ENCODE measurements at places on chromosomes 13 and 19.
A peak's percentile ranks its signal among the peaks of the same experiment; 100 is the strongest.

GRCh38 chr19:3987619-3988371 lies 2.5 kb upstream of the EEF2 start:
- peak; percentile 92 for DNase-seq

DNA sequence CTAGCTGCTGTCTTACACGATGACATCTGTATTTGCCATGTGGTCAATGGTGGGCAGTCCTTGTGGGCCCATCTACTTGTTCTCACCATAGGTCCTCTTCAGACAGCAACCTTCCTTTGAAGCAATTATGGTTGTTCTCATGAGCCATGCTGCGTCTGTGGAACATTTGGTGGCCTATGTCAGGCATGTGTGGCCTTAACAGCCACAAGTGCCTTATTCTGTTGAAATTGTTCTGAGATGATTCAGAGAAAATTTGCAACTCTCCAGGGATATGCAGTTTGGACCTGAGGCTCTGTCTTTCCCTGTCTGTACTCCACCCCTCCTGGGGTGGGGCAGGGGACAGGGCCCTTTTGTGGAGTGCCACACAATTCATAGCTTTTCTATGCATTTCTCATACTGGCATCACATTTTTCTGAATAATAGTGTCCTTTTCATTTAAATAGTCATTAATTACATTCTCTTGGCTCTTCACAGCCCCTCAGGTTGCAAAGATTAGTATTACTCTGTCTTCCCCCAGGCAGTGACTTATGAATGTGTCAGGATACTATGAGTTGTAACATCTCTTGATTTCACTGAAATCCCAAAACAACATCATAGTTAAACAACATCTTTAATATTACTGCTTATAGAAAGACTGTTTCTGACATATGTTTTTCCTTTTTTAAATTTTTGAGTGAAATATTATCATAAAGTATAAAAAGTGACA lies 102.1 kb downstream of the ITGBL1 start:
- no peak for DNase-seq

DNA sequence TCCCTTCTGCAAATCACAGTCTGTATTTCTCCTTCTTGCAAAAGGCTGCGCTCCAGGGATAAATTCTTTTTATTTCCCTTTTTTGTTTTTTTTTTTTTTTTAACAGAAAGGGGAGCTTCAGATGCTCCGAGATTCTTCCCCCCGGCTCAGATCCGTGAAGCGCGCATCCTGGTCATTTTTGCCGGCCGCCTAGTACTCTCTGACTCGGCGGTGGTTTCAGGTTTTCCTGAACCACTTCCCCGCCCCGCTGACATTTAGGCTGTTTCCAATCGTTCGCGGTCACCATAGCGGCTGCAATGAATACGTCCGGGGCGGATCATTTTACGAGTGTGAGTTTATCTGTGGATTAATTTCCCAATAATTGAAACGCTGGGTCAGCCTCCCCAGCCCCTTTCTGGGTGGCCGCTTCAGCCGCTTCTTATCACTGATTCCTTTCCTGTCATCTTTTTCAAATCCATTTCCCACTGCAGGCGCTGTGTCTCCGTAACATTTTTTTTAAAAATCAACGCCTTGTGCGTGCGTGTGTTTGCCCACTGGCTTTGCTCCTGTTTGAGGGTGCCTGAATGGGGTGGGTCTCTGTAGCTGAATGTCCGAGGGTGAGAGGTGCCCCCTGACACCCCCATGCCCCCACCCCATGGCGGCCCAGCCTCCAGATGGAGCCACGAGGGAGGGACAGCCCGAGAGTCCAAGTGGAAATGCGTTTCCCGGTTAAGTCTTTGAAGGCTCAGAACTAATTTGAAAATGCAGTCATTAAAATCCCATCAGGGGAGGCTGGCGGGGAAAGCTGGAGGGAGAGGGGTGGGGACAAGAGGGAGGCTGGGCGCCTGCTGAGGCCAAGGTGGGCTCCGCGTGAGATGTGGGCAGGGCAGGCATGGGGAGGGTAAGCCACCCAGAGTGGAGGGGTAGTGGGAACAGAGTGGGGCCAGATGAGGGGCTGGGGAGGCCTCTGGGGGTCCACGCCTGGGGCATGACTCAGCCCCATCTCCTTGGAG lies 10.6 kb downstream of the ONECUT3 start:
- no peak for DNase-seq

DNA sequence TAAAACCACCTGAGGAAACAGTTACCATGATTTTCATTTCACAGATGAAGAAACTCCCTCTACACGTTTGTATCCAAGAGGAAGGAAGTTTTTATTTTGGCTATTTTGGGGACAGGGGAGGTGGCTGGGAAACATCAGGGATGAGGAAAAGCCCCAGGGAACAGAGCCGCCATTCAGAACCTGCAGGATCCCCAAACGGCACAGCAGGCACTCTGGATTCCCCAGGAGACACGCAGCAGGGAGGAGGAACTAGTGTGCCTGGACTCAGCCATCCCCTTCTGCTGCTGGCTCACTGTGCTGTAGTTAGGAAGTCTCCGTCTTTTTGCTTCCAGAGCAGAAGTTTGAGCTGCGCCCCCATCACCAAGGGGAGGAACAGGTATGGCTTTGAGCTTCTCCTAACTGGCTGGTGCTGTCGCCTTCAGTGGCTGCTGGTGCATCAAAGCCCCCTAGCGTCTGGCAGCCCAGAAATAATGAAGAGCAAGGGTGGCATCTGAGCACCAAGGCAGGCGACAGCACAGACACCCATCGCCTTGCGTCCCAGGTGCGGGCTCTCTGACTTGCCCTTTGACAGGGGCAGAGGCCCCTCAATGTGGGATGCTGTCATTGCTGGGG lies 4.2 kb downstream of the NAPA start:
- no peak for DNase-seq

GRCh38 chr19:3554254-3555083 lies 2.9 kb downstream of the MFSD12 start:
- DNase-seq, result peak; percentile 53

DNA sequence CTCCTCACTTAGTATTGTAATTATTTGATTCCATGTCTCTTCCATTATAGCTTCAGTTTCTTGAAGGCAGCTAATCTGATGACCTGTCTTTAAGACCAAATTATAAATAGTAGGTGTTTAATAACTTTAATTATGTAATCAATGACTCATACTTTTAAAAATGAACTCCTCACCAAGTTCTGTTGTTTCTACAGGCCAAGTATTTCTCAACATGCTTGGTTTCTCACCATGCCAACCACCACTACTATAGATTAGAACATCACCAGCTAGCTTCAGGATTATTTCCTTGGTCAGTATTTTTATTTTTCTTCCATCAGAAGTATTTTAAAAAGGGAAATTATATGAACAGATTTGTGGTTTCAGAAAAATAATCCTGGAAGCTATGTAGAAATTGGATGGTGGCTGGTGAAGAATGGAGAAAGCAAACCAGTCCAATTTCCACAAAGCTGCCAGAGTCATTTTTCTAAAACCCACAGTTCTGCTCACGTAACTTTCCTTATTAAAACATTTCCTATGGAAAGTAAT lies 237.7 kb upstream of the DACH1 start:
- DNase-seq, result no peak

DNA sequence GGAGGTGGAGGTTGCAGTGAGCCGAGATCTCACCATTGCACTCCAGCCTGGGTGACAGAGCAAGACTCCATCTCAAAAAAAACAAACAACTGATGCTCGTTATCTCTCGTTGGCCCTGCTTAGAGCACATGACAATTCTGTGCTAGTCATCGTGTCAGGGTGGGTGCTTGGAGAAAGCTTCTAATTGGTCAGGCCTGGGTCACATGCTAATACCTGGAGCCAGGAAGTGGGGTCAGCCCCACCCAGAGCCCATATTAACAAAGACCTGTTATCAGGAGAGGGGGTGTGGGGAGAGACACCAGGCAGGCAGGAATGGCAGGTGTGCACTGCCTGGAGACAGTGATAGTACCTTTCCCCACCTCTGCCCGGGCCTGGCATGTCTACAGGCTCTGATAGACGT lies 84.9 kb downstream of the DPF1 start:
- DNase-seq, result no peak

DNA sequence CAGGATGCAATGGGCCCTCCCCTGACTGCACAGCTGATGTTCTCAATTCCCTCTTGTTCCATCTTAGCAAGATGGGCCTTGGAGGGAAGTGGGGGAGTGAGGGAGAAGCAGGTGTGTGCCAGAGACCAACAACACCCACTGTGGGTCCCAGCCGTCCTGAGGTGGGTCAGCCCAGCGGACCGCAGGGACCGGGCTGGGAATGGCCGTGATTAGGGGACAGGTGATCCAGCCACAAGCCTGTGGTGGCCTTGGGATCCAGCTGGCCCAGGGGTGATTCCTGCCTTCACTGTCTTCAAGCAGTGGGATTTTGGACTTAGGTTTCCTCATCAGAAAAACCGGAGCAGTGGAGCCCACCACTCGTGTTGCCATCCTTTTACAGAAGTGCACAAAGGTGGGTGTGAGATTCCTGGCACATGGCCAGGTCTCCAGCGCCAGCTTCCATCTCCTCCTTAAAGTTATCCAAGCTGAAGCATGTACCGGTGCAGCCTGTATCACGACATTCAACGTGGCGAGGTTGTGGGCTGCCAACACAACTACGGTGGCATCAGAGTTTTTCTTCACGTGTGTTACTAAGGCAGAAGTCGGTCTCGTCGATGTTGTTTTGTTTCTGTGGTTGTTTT lies 9.0 kb upstream of the ATP11A start:
- DNase-seq, result no peak

GRCh38 chr13:112716841-112717520 lies 27.1 kb downstream of the ATP11A start:
- DNase-seq, result no peak

- DNase-seq, result no peak
Observed at GRCh38 chr13:57438072-57438471, 193.5 kb upstream of the PCDH17 start.

GRCh38 chr19:289651-290371 lies 1.4 kb downstream of the PLPP2 start:
- peak; percentile 34 for DNase-seq

GRCh38 chr19:39407410-39407659 lies 688 bp downstream of the ZFP36 start:
- DNase-seq, result no peak

GRCh38 chr13:105773241-105773640 lies 762.2 kb downstream of the EFNB2 start:
- no peak for DNase-seq

- DNase-seq, result no peak
Observed at GRCh38 chr13:33099860-33100259, 83.6 kb downstream of the KL start.

DNA sequence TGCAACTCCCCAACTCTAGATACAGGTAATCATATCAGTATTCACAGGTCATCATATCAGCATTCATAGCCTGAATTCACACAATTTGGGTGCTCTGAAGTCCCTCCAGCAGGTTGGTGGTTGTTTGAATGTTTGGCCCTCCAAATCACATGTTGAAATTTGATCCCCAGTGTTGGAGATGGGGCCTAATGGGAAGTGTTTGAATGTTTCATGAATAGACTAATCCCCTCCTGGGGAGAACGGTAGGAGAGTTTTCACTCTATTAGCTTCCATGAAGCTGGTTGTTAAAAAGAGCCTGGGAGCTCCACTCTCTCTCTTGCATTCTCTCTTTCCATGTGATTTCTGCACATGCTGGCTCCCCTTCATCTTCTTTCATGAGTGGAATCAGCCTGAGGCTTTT lies 288.6 kb upstream of the PCDH9 start:
- no peak for DNase-seq

DNA sequence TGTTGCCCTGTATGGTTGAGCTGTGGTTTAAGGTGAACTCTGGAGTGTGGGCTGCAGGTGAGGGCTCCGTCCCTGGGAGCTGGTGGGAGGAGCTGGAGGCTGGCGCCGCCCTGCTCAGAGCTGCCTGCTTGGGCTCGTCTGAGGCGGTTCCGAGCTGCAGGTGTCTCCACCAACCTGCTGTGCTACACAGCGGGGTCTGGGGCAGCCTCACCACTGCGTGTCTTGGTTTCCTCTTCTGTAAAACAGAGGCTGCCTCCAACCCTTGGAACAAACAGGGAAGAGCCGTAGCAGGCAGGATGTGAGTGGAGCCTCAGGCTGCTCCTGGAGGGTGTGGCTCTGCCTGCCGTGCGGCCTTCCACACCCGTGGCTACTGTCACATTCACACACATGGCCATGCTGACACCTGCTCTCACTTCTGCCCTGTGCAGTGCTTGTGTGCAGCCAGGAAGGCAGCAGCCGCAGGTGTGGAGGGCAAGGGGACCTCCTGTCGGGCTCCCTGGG lies 21.4 kb downstream of the NAXD start:
- no peak for DNase-seq

- DNase-seq, result no peak
Observed at GRCh38 chr19:43489310-43489709, 15.2 kb downstream of the PHLDB3 start.

DNA sequence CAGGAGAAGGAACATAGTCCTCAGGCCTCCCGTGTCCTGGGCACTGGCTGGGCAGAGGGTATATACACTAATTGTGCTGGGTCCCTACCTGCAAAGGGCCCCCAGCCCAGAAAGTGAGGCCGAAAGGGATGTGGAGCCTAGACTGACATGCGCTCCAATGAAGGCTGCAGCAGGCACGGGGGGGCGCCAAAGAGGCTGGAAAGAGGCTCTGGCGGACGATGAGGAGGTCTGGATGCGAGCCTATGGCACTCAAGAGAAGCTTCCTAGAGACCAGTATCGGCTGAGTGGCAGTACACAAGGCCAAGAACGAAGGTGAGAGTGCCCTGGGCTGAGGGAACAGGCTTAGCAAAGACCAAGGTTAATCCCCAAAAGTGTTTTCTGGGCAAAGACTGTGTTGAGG lies 16.6 kb downstream of the VRK3 start:
- no peak for DNase-seq

- no peak for DNase-seq
Observed at GRCh38 chr13:98820744-98821371, 68.4 kb upstream of the SLC15A1 start.

GRCh38 chr19:54252243-54252642 lies 4.8 kb downstream of the LILRB5 start:
- no peak for DNase-seq

DNA sequence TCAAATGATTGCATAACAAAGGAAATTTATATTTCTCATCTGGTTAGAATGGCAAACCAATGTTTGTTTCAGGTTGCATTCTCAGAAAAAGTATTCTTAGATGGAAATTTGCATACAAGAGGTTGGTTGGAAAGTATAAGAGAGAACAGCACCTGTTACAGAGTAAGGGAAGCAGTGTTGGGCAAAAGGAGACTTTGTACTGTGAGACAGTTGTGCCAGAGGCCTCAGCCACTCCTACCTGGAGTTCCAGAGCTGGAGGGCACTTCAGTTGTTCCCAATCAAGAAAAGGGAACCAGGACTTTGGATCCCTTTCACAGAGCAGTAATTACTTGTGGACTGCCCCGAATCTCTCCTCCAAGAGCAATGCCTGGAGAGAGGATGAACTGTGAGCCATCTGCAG lies 81.8 kb downstream of the SPRY2 start:
- DNase-seq, result no peak

DNA sequence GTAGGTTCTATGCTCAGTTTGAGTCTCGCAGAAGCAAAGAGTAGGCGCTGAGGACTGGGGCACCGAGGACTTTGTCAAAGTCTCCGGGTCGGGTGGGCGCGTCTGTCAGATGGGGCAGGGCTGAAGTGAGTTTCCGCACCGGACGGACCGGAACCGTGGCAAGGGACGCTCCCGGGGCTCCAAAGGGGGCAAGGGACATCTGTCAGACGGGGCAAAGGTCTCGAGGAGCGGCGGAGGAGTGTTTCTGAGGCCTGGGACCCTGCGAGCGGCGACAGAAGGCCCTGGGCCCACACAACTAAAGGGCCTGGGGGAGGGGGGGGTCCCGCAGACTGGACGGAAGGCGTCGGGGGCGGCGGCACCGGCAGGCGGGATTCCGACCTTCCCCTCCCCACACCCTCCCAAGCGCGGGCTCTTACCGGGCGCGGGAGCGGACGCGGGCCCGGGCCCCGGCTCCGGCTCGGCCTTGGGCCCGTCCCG lies 13.3 kb upstream of the AKAP8L start:
- DNase-seq, result peak; percentile 31
